T-helper 2 cell treated with Interferon-gamma antibody and Interleukin-4, amounts not matched to agents 5 μg/mL and 100 μg/mL, for 36 hours (primary cell): ENCODE measurements at places on chromosomes 7 and 10.

GRCh38 chr7:17506095-17506494 lies 207.6 kb downstream of the AHR start:
- no peak for DNase-seq

GRCh38 chr7:29239638-29240037 lies 45.1 kb downstream of the CHN2 start:
- no peak for DNase-seq

- DNase-seq = no peak
These were observed 473.5 kb downstream of the CCSER2 start for GRCh38 chr10:84801916-84802315.

GRCh38 chr10:62021128-62021665 lies 119.7 kb downstream of the ARID5B start:
- DNase-seq = no peak

GRCh38 chr10:42645103-42645502 lies 6.7 kb upstream of the ZNF33B start:
- no peak for DNase-seq

DNA sequence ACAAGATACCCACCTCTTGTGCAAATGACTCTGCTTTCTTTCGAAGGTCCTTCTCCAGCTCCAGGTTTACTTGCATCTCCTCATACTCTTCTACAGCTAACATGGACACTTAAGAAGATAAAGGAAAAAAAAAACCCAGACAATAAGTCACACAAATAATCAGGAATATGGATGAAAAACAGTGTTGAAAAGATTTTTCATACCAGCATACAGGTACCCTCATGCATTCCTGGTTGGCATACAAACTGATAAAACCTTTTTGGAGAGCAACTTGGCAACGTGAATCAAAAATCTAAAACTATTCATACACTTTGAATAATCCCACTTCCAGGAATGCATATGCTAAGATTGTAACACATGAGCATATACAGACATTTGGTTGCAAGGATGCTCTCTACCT lies 60.1 kb downstream of the SHTN1 start:
- no peak for DNase-seq

GRCh38 chr7:139094596-139094995 lies 14.9 kb downstream of the ZC3HAV1 start:
- DNase-seq = peak; percentile 49

GRCh38 chr7:110317541-110318265 lies 773.2 kb upstream of the LRRN3 start:
- DNase-seq = no peak

GRCh38 chr10:50421026-50421719 lies 169.9 kb upstream of the ASAH2 start:
- peak; percentile 27 for DNase-seq

- DNase-seq = no peak
These were observed 45.6 kb downstream of the CNNM2 start for GRCh38 chr10:102963756-102964025.

DNA sequence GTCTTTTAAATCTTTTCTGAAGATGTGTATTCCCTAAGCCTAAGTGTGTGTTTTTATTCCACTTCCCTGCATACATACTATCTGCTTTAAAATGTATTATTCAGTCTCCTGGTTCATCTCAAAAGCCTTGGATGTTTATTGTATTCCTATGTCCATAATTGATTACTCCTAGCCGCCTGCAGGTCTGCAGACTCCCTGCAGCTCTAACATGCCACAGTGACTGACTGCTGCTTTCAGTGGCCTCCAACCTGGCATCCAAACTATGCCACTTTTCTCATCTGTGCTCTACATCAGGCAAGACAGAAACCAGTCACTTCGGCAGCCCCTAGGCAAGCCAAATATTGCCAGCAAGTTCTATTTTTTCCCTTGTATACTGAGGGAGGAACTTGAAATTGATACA lies 81.7 kb downstream of the ABCA13 start:
- DNase-seq = no peak

GRCh38 chr10:48657416-48657815 lies 27.3 kb upstream of the WDFY4 start:
- no peak for DNase-seq

DNA sequence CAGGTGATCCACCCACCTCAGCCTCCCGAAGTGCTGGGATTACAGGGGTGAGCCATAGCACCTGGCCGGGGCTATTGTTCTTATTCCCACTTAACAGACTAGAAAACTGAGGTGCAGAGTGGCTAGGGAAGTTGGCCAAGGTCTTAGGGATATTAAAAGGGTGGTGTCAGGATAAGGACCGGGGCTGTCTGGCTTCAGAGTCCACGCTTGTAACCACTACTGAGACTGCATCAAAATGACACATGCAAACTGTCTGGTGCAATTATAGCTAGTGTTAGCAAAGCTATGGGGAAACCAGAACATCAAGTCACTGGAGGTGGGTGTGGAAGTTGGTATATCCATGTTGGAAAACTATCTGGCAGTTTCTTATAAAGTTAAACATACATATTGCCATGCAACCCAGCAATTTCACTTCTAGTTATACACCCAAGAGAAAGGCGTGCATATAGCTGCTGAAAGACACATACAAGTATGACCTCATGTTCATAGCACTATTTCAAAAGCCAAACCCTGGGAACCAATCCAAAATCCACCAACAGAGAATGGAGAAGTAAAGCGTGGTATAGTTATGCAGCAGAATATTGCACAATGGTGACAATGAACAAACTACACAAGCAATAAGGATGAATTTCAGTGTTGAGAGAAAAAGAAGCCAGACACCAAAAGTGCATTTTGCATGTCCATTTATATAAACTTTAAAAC lies 33.9 kb upstream of the EEPD1 start:
- no peak for DNase-seq

DNA sequence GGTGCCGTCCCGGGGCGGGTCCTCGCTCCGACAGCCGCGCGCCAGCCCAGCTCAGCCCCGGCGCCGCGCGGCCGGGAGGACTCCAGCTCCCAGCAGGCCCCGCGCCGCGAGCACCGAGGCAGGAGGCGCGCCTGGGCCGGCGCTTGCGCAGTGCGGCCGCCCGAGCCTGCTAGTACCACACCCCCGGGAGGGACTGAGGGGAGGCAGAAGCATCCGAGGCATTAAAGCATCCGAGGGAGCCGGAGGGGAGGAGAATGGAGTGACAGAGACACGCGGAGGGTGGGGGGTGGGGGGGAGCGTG lies at the start of gene GRK5:
Gene GRK5, plus strand, starts transcription at position 206 of the 301 bp plus-strand sequence. CDS start 347 bp downstream, outside the sequence.
- peak; percentile 98 for DNase-seq

- peak; percentile 48 for DNase-seq
These were observed 71.2 kb upstream of the EFCAB10 start for GRCh38 chr7:105652359-105652993.

DNA sequence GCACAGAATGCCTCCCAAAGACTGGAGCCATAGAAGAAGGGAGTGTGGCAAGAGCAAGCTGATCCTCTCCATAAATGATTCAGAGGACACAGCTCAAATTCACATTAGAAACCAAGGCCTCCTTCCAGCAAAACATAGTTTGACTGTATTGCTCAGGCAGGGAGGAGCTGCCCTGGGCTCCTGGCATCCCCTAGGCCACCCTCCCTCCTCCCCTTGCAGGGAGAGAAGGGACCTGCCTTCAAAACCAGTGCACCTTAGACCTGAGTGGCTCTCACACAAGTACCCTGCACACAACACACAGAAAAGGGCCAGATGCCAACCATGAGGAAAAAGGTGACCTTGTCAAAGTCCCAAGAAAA lies 64.7 kb downstream of the CREB3L2 start:
- DNase-seq = no peak
